ENCODE measurements at places on chromosomes 13 and 19. TPM values are rescaled to one million over a fixed set of nuclear protein-coding genes. Genes with fewer than 3 reads are reported as not detected.
A peak's percentile ranks its signal among the peaks of the same experiment; 100 is the strongest.

DNA sequence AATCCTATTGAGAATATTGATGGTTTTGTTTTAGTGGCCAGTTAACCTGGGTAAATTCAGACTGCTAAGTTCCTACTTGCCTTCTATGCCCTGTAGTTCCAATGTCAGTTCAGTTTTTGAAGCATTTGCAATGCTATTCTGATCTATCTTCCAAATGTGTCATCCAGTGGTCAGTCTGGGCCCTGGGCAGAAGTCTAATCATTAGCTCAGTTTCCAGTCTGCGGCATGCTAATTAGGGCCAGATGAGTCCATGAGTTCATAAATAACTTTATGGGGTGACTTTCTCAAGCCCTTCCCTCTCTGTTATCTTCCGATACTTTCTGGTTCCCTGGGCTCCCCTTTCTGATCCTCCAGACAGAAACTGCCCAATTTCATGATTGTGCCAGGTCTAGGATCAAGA is 32.7 kb downstream of the FAM187B start:
- no peak for DNase-seq

DNA sequence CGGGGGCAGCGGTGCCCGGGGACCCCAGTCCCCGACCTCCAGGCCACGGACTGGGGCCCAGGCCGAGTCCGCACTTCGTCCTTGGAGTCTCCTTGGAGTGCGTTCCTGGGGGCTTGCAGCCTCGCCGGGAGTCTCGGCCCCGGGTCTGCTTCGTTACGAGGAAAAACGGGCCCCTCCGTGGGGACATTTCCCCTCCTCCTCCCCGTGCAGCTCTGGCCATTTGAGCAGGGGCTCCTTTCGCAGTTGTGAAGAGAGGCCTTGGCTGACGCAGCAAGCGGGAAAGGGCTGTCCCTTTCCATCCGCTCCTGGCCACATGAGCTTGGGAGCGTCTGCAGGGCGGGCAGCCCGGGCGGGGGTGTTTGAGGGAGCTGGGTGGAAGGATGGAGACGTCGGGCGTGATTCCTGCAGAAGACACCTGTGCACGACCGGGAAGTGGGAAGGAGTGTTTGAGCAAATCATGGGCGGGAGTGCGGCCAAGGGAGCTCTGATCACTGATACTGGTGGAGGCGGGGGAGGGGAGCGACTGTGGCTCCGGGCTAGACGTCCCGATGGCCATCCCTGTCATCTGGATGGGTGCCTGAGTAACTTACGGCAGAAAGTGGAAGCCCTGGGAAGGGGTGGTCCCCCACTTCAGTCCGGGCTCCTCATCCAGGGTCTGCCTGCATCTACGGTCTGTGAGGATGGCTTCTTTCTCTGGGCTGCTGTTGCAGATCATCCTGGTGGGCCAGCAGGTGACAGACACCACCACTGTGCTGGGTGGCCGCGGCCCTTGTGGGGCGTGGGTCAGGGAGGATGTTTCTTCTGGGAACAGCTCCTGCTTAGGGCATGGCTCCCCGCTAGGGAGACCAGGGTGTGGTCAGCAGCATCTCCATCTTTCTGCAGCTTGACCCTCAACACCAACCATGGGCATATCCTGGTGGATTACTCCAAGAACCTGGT is 736 bp downstream of the GPI start:
- DNase-seq: no peak

DNA sequence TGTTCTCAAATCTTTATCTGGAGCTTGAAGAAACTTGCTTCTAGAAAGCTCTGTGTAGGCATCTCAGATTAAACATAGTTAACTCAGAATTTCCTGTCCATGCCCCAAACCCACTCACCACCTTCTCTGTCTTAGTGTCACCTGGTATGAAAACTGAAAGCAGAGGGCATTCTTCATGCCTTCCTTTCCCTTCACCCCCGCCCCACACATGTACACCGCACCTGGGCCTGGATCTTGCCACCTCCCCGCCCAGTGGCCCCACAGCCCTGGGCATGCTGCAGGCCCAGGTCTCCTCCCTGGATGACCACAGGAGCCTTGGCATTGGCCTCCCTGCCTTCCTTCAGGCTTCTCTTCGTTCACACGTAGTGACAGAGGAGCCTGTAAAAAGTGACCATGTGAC is 15.8 kb downstream of the CFAP97D2 start:
- no peak for DNase-seq

DNA sequence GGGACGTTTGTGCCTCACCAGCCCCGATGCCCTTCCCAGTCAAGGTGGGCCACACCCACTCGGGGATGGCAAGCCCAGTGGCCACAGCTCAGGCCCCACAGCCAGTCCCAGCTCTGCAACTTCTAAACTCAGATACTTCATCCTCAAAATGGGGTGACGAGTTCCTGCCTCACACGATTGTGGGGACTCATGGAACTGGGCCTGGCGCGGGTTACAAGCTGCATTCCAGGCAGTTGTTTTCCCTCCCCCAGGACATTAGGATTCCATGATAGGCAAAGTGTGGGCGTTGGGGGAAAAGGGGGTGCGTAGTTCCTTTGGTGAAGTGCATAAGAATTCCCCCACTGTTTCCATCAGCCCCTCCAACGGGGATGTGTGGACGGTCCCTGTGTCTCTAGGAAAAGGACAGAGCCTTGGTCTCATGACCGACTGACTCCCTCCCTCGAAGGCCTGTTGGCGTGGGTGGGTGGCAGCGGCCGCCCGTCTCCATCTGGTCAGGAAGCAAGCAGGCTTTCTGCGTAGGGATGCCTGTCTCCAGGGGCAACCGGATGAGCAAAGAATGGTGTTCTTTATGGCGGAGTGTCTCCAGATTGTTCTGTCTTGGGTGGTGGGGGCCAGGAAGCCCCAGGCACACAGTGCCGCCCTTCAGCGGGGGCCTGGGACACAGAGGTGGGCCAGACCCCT is 21.1 kb upstream of the NPAS1 start:
- DNase-seq: no peak

ZNF221 gene
- 3.8 TPM for total RNA-seq

DNA sequence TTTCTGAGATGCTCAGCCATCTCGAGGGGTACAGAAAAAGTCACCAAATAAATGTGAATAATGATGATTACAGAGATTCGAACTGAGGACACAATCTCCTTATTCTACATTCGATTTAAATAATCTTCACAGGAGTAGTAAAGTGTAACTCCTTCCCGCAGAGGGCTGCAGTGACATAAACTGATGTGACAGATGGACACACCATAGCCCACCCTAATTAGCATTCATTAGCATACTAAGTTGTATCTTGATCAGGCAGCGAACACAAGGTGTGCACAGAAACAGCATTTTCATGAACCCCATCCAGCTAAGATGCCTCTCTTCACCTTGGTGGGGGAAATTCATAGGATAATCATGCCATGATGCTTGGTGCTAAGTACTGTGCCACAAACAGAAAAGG is 83.0 kb downstream of the TNFSF11 start:
- no peak for DNase-seq

- DNase-seq: no peak
These were observed 175.3 kb downstream of the ZIC5 start for GRCh38 chr13:99796175-99796819.

ADPRHL1 gene
- 0.27 TPM for total RNA-seq

KLK3 gene
- total RNA-seq: under 0.01 TPM

DNA sequence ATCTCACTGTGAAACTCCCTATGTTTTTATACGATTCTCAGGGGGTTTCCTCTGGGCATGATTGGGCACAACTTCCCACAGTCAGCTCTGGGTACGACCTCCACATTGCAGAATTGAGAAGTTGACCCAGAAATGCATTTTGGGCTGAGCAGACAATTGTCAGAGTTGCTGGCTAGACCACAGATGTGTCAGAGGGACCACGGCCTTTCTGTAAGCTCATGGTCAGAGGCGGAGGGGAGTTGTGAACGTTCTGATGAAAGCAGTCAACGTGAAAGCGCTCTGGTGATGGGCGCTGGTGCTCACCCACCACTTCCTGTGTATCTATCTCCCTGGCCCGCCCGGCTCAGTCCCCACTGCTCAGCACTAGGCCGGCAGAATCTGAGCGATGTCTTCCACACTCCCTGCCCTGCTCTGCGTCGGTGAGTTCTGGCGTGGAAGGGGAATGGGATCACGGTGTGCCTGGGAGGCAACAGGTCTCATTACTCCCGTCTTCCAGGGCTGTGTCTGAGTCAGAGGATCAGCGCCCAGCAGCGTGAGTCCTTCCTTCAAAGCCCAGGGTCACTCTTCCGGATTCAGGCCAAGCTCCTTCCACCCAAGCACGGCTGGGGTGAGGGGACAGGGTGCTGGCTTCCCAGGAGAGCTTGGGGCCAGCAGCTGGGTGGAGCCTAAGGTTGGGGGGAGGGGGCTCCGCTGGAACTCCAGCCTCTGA is at the start of gene NCR1:
NCR1 (plus strand) TSS at position 346 of the 709 bp plus-strand sequence; CDS start at position 386, 40 bp downstream.
- DNase-seq: peak; percentile 45

CDX2 gene
- not detected for total RNA-seq

- no peak for DNase-seq
These were observed 722 bp downstream of the PKN1 start for GRCh38 chr19:14433554-14434501.

DNA sequence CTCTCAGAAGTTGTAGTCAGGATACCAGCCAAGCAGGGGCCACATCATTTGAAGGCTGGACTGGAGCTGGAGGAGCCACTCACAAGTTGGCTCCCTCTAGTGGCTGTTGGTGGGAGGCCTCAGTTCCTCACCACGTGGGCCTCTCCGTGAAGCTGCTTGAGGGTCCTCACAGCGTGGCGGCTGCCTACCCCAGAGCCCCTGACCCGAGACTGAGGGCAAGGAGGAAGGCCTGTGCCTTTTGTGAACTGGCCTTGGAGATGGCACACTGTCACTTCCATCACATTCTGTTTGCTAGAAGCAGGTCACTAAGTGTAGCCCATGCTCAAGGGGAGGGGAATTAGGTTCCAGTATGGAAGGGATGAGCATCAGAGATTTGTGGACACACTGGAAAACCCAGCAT is 14.6 kb downstream of the GNA11 start:
- peak; percentile 42 for DNase-seq

FXYD3 gene
- total RNA-seq: 0.81 TPM

DNA sequence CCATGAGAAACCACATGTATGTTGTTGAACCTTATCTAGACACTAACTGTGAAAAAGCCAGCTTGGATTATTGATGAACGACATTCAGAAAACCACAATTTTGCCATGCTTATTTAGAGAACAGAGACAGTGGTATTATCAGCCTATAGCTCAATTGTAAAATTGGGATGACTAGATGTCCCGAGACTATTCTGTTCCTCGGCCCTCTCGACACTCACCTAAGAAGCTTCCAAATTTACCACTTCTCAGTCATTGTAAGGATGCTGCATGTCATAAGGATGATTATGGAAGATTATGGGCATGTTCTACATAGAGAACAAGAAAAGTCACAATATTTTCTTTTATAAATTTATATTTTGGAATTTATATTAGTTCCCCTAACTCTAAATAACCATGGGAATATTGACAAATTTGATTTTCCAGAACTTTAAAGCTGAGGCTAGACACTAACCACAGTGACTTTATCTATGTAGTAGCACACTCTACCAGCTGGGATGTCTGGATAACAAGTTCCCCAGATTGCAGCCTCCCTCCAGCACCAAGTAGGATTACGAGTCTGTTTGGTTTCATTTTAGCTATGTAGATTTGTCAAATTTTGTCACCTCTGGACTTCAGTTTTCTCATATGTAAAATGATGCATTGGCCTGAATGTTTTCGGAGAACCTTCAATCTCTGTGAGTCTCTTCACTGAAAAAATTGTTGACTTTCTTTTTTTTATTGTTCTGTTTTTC is 513.6 kb downstream of the IRS2 start:
- DNase-seq: no peak

VSTM2B gene
- total RNA-seq: not detected

NAPA gene
- total RNA-seq: 50.4 TPM

GRCh38 chr13:101522607-101523006 is 70.1 kb downstream of the ITGBL1 start:
- no peak for DNase-seq

- no peak for DNase-seq
These were observed 195.2 kb downstream of the TSHZ3 start for GRCh38 chr19:31154021-31154420.

DNA sequence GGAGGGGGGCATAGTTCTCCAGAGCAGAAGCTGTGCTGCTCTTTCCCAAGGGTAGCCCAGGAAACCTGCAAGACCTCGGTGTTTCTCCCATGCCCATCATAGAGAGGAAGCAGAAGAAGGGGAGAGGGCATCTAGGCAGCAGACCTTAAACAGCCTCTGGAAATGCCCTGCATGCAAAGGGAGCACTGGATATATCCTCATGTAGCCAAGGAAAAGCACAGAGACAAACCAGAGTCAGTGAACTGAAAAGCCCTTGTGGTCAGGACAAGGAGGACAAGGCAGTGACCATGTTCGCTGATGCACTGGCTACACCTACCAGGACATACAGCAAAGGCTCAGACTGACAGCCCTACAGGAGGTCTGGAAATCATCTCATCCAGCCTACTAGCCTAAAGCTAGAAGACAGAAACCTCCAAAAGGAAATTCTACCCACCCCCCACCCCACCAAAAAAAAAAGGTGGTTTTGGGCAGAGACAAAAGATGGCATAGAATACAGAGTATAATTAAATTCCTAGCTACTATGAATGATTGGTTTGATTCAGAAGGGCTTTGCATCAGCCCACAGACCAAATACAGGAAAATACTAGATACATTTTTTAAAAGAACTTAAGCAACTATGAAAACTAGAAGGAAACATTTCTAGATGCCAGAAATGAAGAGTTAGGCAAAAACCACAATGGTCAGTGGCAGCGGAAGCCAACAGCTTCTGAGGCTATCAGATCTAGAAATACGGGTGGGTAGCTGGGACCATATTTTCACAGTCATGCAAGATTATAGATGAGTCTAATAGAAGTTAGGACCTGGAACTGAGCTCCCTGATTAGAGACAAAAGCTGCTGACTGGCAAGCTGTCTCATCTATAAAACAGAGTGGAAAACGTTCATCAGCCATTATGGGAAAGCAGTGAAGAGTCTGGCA is 4.4 kb upstream of the TBC1D4 start:
- DNase-seq: peak; percentile 44

LRRC8E gene
- 0.27 TPM for total RNA-seq

DNA sequence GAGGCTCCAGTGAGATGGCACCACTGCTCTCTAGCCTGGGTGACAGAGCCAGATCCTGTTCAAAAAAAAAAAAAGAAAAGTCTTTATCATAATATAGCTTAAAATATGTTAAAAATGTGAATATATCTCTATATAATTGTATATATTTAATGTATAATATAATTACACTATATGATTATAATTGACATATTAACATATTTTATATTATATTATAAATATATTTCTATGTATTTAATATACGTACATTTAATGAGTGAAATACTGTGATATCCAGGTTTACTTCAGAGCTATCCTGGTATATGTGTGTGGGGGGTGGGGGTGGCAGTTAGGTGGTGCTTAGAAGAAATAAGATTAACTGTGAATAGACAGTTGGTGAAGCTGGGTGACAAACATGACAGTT is 35.6 kb upstream of the SPRY2 start:
- DNase-seq: no peak

KLK14 gene
- not detected for total RNA-seq

GRCh38 chr13:102873653-102874052 is 27.8 kb downstream of the ERCC5 start:
- no peak for DNase-seq

- no peak for DNase-seq
These were observed 71.9 kb downstream of the FLT1 start for GRCh38 chr13:28423010-28423409.

PLEKHA4 gene
- total RNA-seq: 10.8 TPM

GRCh38 chr19:56538254-56538760 is 441 bp upstream of the ZFP28 start:
- DNase-seq: peak; percentile 95

GRCh38 chr19:18408053-18408476 is 10.6 kb upstream of the LRRC25 start:
- DNase-seq: no peak
